Amniotic stem cell (primary cell): ENCODE measurements at places on chromosomes 16 and 17.

- no peak for DNase-seq
Observed at GRCh38 chr17:64060331-64060730, 39.9 kb upstream of the ICAM2 start.

DNA sequence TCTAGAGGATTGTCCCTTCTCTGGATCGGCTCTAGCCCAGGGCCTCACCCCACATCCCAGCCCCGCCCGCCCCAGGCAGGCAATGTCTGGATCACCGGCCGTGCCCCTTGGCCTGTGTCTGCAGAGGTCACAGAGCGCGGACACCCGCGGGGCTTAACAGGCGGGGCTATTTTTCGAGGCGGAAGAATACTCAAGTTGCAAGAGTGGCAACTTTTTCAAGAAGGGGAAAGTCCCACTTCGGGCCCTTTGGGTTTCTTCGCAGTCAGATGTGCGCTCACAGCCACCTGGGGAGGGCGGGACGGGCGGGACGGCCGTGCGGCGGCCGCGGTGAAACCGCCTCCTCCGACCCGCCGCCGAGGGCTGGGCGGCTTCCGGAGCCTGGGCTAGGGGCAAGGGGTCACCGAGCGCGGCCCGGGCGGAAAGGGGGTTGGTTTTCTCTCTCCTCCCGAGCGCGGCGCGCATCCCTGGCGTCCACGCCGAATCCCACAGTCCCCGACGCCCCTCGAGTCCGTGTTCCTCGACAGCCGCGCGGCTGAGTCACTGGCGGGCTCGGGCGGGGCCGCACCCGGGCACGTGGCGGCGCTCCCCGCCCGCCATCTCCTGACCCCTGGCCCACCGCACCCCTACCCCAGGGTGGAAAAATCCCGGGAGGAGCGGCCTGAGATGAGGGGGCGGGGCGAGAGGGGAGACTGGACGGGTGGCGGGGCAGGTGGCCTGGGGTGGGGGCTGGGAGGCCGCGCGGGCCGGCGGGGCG is 1.2 kb upstream of the PFN1 start:
- peak; percentile 13 for DNase-seq

- DNase-seq = no peak
Observed at GRCh38 chr16:15607700-15608396, 35.1 kb downstream of the MARF1 start.

GRCh38 chr16:85246973-85247372 is 134.7 kb upstream of the CIBAR2 start:
- DNase-seq = no peak

DNA sequence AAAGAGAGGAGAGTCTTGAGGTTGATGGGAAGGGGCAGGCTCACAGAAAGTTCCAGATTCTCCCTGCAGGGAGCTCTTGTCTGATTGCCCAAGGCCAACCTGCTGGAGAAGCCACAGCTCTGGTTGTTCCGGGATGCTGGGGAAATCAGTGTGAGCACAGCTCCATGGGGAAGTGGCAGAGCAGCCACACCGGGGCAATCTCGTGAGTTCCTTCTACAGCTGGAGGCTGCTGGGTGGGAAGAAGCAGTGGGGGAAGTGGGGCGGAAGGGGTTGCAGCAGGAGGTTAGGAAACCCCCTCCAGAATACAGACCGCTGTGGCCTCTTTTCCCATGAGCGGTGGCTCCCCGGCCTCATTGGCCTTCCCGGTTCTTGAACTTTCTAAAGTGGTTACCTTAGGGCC is 34.0 kb downstream of the KIAA0513 start:
- no peak for DNase-seq

DNA sequence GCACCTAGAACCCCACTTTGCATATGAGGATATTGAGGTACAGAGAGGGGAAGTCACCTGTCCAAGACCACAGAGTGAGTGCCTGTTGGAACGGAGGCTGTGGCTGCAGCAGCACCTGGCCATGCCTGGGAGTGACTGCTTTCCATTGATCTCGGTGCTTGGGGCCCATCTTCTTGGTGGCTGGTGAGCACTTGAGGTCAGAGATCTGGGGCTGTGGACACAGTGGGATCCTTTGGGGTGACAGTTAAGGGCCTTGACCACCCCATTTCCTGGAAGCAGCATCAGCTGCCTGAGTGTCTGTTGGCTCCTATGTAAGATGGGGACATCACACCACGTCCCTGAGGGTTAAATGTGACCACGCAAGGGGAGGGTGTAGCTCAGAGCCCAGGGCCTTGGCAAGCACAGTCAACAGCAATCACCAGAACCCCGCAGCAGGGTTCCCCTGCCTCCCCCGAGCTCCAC is 111.7 kb downstream of the IRF8 start:
- DNase-seq = no peak

GRCh38 chr17:74196541-74197317 is 6.7 kb upstream of the RPL38 start:
- DNase-seq = no peak

GRCh38 chr16:56191156-56191815 is at the start of gene GNAO1:
TSS of gene GNAO1 (plus strand) at chr16:56191489. CDS start at chr16:56192236, 747 bp downstream.
- DNase-seq = peak; percentile 10

DNA sequence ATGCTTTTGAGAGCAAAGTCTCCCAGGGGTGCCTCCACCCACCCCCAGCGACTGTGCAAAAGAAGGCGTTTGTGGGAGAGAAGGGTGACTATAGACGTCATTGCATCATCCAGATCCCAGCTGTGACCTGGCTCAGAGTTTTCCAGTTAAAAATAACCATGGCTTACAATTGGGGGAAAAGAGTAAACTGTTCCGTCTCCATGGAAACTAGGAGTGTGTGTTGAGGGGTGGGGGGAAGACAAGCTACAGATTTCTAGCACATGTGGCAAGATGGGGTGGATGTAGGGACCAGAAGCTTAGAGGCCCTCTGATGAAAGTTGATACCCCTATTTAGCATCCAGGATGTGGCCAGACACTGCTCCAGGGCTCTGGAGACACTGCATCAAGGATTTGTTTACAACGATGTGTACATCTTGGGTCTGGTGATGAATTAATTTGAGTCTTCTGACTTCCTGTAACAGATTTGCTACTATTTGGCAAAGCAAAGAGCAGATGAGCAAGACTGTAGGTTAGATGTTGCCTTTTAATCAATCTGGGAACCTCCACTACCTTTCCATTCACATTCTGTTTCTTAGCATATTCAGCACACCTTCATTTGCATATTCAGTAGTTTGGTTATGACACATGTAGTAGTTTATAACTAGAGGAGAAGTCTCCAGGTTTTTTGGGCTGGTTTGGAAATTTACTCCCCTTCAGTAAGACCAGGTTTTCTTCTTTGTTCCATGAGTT is 6.2 kb upstream of the DUSP14 start:
- DNase-seq = no peak

- DNase-seq = no peak
Observed at GRCh38 chr16:68388124-68388523, 60.2 kb downstream of the SMPD3 start.

DNA sequence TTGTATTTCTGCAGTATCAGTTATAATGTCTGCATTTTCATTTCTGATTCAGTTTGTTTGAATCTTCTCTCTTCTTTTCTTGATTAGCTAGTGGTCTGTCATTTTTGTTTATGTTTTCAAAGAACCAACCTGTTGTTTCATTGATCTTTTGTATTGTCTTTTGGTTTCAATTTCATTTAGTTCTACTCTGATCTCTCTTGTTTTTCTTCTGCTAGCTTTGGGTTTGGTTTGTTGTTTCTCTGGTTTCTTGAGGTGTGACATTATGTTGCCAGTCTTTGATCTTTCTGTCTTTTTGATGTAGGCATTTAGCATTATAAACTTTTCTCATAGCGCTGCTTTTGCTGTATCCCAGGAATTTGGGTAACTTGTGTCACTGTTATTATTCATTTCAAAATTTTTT is 107.2 kb downstream of the PHKB start:
- DNase-seq = no peak

- DNase-seq = no peak
Observed at GRCh38 chr17:64107500-64108236, 22.3 kb downstream of the ERN1 start.

DNA sequence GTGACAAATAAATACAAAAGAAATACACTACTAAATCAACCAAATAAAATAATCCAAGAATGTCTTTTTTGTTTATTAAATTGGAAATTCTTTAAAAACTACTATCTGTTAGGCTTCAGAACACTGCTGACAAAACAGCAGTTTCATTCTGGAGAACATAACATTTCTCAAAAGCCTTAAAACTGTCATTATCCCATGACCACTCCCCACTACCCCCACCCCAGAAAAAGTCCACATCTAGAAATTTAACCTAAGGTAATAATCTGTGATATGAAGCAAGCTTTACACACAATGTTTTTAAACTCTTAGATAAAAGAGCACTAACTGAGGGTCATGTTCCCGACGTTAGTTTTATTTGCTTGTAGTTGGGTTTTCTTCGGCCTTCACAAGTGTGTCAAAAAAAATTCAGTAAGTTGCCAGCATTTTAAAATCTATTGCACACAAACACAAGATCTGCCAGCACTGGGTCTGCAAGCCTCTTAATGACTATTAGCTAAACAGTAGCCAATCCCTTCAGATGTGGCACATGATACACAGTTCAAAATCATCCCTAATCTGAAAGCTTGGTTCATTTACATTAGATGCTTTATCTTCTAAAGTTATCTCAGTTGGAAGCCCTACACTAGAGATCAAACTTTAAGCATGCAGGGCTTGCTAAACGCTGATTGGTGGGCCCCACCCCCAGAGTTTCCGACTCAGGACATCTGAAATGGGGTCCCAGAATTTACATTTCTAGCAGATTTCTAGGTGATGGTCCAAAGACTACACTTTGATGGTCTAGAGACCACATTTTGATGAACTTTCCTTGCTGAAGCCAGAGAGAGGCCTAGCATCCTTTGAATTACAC is 75.2 kb downstream of the KANSL1 start:
- no peak for DNase-seq

DNA sequence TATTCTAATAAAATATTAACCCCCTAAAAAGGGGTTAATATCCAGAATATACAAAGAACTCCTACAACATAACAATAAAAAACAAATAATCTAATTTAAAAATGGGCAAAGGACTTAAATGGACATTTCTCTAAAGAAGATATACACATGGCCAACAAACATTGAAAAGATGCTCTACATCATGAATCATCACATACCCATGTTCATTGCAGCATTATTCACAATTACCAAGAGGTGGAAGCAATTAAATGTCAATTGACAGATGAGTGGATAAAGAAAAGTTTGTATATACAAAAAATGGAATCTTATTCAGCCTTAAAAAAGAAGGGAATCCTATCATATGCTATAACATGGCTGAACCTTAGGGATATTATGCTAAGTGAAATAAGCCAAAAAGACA is 36.8 kb downstream of the CPD start:
- no peak for DNase-seq

DNA sequence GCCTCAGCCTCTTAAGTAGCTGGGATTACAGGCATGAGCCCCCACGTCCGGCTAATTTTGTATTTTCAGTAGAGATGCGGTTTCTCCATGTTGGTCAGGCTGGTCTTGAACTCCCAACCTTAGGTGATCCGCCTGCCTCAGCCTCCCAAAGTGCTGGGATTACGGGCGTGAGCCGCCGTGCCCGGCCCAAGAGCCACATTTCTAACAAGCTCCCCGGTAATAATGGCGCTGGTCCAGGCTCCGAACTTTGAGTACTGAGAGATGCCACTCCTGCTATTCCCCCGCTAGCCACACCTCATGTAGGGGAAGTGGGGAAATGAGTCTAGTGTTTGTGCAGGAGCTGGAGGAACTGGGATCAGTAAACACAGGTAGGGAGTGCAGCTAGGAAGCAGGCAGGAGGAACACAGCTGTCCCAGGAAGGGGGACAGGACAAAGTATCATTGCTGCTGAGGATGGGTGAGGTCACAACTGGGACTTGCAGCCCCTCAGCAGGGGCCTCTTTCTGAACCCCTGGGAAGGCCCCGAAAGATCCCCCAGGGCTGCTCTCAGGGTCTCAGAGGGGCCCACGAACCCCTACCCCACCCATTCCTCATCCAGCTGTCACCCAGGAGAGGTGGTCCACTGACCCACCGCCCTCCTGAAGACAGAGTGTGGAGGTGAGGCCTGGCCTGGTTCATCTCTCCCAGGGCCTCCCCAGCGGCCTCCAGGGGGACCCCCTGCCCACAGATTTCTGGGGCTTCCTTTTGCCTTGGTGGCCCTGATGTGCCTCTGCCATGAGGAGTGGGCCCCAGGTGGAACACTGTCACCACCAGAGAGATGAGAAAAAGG is 3.7 kb upstream of the KREMEN2 start:
- DNase-seq = no peak

GRCh38 chr16:24539850-24540601 is 660 bp downstream of the RBBP6 start:
- DNase-seq = no peak

DNA sequence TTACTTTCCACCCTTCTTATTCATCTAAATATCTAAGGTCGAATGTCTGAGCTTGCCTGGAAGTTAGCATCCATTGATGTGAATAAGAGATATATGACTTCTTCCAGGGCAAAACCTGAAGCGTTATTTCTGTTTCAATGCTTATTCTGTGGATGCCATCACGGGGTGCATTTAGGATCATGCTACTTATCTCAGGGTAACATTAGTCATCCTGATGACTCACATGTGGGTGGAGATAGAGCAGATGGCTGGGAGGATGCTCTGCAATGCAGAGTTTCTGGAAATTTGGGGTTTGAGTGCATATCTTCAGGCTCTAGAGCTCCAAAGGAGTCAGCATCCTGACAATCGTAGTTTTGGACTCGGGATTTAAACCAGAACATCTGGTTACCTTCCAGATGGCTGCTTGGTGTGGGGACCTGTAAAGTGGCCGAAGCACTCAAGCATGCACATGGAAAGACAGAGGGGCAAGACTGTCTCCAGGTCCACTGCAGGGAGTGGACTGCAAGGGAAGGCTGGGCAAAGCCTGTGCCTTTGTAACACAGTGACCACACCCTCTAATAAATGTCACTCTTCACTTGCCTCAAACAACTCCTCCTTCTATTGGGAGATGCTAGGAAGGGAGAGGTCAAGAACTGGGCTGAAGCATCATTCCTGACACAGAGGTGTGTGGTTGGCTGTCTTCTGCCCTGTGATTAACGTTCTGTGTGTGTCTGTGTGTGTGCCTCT is 175.2 kb upstream of the SALL1 start:
- DNase-seq = peak; percentile 65

DNA sequence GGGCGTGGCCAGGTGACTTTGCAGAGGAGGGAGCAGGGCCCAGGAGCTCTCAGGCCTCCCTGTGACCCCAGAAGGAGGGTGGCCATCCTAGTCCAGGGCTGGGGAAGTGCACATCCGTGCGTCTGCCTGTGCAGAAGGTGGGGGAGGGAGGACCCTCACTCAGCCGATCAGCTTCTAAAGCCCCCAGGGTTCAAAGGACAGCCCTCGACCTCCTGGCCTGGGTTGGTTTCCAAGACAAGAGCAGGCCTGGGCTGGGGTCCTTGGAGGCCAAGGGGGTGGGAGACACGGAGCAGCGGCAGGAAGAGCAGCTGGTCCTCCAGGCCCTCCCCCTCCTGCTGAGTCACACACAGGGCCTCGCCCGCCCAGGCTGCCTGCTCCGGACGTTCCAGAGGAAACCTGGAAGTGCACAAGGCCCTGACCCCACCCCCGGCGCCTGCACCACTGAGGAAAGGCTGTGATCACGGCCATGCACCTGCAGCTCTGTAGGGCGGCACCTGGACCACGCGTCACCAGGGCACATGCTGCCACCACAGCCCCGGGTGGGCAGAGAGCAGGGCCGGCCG is 67.1 kb upstream of the ZNF469 start:
- no peak for DNase-seq

GRCh38 chr17:76452127-76452659 is 759 bp downstream of the UBE2O start:
- no peak for DNase-seq

GRCh38 chr17:75878174-75878998 is at the start of gene TRIM47:
TSS of gene TRIM47 (minus strand) at chr17:75878581. CDS start at chr17:75878548, 33 bp downstream.
- no peak for DNase-seq

- no peak for DNase-seq
Observed at GRCh38 chr17:48717367-48718226, 4.7 kb downstream of the PRAC1 start.
